ENCODE measurements at places on chromosomes 2 and 18.

- DNase-seq = no peak
Measured at GRCh38 chr18:68713131-68713530, 1.8 kb downstream of the TMX3 start.

GRCh38 chr18:56235481-56236013 lies 402.8 kb downstream of the TXNL1 start:
- DNase-seq = no peak

- peak; percentile 32 for DNase-seq
Measured at GRCh38 chr2:213219816-213220215, 64.4 kb upstream of the SPAG16 start.

- peak; percentile 63 for DNase-seq
Measured at GRCh38 chr2:33443274-33443829, 33.1 kb upstream of the RASGRP3 start.

GRCh38 chr2:84939426-84940087 lies 31.4 kb upstream of the KCMF1 start:
- no peak for DNase-seq

DNA sequence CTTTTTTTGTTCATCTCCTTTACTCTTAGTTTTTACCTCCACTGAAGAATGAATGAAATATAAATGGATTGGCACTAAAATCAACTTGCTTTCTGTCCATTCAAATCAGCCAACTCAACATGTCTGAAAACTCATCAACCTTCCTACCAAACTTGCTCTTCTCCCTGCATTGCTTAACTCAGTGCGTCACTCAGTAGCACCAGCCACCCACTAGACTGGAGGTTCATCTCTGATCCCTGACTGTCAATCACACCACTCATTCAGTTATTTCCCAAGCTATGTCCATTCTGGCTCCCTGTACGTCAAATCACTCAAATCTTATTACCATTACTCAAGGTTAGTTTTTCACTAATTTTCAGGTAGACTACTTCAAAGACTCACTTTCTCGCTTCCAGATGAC lies 75.2 kb upstream of the RBMS1 start:
- DNase-seq = no peak

GRCh38 chr2:150095361-150096095 lies 391.9 kb downstream of the RND3 start:
- no peak for DNase-seq

DNA sequence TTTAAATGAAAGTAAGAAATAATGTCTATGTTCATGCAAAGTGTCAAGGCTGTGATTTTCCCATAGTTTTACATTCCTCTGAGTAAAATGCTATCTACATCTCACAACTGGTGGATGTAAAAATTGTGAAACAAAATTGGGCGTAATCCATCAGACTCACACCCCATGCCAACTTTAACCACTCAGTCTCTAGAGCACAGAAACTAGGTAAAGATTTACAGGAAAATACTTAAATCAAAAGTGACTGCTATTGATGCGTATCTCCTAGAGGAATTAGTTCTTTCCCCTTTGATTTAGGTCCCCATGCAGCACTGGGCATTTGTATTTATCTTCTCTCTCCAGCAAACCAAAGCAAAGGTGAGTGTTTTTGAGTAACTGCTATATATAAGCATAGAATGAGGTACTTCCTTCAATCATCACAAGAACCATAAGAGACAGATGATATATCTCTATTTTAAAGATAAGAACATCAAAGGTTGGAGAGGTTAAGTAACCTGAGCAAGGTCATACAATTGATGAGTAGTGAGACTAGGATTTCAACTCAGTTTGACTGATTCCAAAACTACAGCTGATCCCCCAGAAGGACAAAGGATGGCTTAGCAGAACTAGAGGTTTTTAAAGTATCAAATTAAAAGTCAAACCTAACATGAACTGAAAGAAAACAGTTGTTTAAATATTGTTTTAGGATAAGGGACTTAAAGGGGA lies 594.0 kb upstream of the ACVR2A start:
- no peak for DNase-seq

GRCh38 chr18:46843372-46843771 lies 73.9 kb downstream of the PIAS2 start:
- DNase-seq = no peak

GRCh38 chr2:174083843-174084458 lies 118.8 kb upstream of the SP3 start:
- DNase-seq = no peak

- DNase-seq = no peak
Measured at GRCh38 chr2:46286715-46287114, 10.5 kb upstream of the EPAS1 start.

GRCh38 chr2:101339266-101339880 lies 30.9 kb upstream of the RNF149 start:
- DNase-seq = no peak

DNA sequence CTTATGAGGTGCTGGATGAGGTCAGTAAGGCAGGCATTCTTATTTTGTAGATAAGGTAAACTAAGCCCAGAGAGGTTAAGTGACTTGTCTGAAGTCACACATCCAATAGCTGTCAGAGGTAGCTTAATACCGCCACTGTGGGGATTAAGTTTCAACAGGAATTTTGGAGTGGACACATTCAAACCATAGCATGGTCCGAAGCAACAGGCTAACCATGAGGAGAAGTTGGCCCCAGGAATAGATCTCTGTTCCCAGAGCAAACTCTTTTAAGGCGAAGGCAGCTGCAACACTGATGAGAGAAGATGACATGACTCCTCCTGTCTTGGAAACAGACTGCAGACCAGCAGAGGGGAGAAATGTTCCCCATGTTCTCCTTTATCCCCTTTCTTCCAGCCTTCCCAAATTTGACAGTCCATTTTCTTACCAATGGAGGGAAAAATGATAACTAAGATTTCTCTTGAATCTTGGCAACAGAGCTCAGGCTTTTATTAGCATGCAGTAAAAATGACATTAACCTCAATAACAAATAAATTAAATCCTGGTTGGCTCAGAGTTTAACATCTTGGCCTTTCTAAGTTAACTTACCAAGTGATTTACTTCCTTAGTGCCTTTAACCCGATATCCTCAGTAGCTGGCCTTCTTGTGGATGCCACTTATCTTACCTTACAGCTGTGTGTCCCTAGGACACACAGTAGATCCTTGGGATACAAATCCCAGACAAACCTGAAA lies 67.9 kb upstream of the STPG4 start:
- no peak for DNase-seq

DNA sequence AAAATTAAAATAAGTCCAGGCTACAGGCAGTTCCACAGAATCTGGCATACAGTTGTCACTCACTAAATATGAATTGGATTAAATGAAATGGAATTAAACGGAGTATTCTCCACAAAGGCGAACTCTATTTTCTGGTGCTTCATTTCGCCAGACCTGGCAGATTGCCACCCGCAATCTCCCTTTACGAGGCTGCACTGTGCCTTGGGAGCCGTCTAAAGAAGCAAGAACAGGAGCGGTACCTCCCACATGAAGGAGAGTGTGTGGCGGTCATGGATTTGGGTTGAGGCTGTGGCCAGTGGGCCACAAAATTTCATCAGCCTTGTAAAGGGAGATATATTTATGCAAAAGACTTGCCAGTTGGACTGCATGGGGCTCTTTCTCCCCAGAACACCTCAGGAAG lies 151.0 kb downstream of the OSR1 start:
- no peak for DNase-seq

GRCh38 chr2:53994818-53995808 lies 24.3 kb upstream of the PSME4 start:
- DNase-seq = no peak

Data from fibroblast of mammary gland (primary cell).